Fibroblast of lung (primary cell): ENCODE measurements at places on chromosomes 11 and 22.

- peak; percentile 81 for DNase-seq
- H3K27ac ChIP-seq, result peak overlapping the region; percentile 98
- no peak overlapping the region for H3K4me3 ChIP-seq
- no peaks in the 10 kb centered on the region for H3K27me3 ChIP-seq
- H3K4me1 ChIP-seq, result peaks cover 44% of the 10 kb centered on the region
These were observed 12.2 kb upstream of the CDC42BPG start for GRCh38 chr11:64856382-64857227.

DNA sequence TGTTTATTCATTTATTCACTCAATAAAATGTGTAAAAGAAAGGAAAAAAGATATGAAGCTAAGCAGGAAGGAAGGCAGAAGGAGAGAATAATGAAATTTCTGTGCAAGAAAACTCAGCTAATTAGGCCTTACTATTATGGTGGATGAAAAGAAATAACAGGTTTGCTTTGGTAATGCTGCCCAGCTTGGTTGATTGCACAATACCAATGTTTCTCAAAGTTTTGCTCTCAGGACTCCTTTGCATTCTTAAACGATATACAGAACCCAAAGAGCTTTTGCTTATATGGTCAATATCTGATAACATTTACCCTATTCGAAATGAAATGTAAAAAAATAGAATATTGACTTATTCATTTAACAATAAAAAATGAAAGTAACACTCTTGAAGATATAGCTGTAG lies 7.3 kb upstream of the CTSC start:
- H3K27ac ChIP-seq, result no peak overlapping the region
- no peak for DNase-seq
- H3K36me3 ChIP-seq, result no peaks in the 10 kb centered on the region
- peaks cover 2% of the 10 kb centered on the region for H3K4me1 ChIP-seq
- H3K27me3 ChIP-seq, result no peaks in the 10 kb centered on the region

- no peak overlapping the region for H3K4me3 ChIP-seq
- H3K27me3 ChIP-seq, result no peaks in the 10 kb centered on the region
- H3K36me3 ChIP-seq, result no peaks in the 10 kb centered on the region
- H3K27ac ChIP-seq, result no peak overlapping the region
- DNase-seq, result peak; percentile 62
These were observed 16.8 kb downstream of the IGF2 start for GRCh38 chr11:2122222-2122906.

GRCh38 chr11:124670732-124671131 lies 2.8 kb downstream of the SIAE start:
- peaks cover 3% of the 10 kb centered on the region for H3K4me1 ChIP-seq
- H3K4me3 ChIP-seq, result no peak overlapping the region
- no peak overlapping the region for H3K27ac ChIP-seq
- H3K27me3 ChIP-seq, result no peaks in the 10 kb centered on the region
- DNase-seq, result no peak
- no peaks in the 10 kb centered on the region for H3K36me3 ChIP-seq

DNA sequence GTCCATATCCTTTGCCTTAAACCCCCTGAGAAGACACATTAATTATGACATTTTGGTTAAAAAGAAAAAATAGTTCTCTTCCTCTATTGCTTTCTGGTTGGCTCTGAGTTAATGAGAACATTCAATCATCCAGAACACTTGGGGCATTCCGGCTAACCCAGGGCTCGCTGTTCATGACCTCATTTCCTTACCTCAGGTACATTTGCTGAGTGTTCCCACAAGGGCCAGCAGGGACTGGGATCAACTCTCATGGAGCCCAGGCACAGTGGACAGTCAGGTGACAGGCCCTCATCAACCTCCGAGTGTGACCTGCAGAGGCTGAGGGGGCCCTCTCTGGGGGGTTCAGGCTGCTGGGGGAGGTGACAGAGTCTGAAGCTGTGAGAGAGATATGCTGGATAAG lies 98.9 kb downstream of the MYO18B start:
- H3K27ac ChIP-seq, result no peak overlapping the region
- H3K4me3 ChIP-seq, result no peak overlapping the region
- DNase-seq, result no peak
- no peaks in the 10 kb centered on the region for H3K27me3 ChIP-seq
- H3K36me3 ChIP-seq, result no peaks in the 10 kb centered on the region
- H3K4me1 ChIP-seq, result no peaks in the 10 kb centered on the region
